ENCODE measurements at places on chromosomes 13 and 19. TPM values are rescaled to one million over a fixed set of nuclear protein-coding genes. Genes with fewer than 3 reads are reported as not detected.

The MTRF1 gene
- total RNA-seq, result 31.3 TPM

The SIGLEC12 gene
- not detected for total RNA-seq

The IFI30 gene
- total RNA-seq, result 170 TPM

The TTC9B gene
- total RNA-seq, result not detected

The CEACAM20 gene
- not detected for total RNA-seq

The GPR18 gene
- total RNA-seq, result 15.1 TPM

The SIGLEC8 gene
- not detected for total RNA-seq

The MRPS12 gene
- 55.5 TPM for total RNA-seq

The ARHGAP33 gene
- total RNA-seq, result 130 TPM

The PLK5 gene
- 0.17 TPM for total RNA-seq

The PPFIA3 gene
- 16.2 TPM for total RNA-seq

The PINLYP gene
- total RNA-seq, result 0.81 TPM

The SH2D3A gene
- total RNA-seq, result 13.3 TPM

The GJB6 gene
- total RNA-seq, result not detected

The VSTM1 gene
- total RNA-seq, result not detected
